GM06990 (cell line): ENCODE measurements at places on chromosomes 12 and 14.
A peak's percentile ranks its signal among the peaks of the same experiment; 100 is the strongest.

- no peak for DNase-seq
Observed at GRCh38 chr14:90535556-90536090, 138.8 kb downstream of the CALM1 start.

GRCh38 chr14:74983343-74983742, 19.4 kb upstream of the EIF2B2 start:
- no peak for DNase-seq

GRCh38 chr12:109523504-109523903, 46.1 kb downstream of the UBE3B start:
- DNase-seq, result no peak

DNA sequence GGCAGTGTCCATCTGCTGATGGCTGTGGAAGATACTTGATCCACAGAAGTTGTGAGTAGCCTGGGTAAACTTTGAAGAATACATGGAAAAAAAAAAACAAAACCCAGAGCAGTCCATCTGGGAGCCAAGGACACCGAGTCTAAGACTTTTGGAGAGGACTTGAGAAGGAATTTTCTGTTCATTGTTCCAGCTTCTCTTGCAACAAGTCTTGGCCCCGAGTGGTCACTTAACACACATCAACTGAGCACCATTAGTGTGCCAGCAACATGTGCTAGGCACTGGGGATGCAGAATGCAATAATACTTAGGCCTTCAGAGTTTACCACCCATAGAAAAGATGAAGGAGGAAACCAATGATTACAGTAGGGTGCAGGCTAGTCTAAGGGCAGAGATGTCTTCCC, 266.7 kb downstream of the EMP1 start:
- DNase-seq, result no peak

DNA sequence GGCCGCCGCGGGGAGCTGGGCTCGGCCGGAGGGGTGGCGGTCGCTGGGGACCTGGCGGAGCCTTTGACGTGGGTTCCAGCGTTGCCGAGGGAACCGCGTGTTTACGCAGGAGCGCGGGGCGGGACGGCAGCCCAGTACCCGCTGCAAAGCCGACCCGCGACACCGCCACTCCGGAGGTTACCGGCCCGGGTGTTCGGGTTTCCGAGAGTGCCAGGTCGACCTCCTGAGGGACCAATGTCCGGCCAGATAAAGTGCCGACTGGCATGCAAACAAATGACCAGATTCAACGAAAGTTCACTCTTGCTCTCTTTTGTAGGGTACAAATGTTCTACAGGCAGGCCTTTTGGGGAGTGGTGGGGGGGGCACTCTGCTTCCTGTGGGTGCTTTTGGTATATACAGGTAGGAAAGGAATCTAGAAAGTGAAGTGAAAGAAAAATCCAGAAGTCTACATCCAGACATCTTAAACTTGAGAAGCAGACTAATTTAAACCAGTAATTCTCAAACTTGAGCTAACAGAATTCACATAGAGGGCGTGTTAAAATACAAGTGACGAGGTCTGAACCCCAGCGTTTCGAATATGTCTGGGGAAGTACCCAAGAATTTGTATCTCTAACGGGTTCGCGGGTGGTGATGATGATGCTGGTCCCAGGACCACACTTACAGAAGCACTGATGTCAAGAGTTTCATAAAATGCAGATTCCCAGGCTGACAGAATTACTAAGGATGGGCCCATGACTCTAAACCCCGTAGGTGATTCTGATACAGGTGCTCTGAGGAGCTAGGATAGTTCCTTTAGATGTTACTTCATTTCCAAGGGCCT, at the start of gene GPR135:
GPR135 (minus strand) TSS at position 65 of the 820 bp plus-strand sequence. CDS start 154 bp downstream, outside the sequence.
- DNase-seq, result peak; percentile 42

GRCh38 chr12:118472940-118473339, 96.6 kb downstream of the SUDS3 start:
- DNase-seq, result no peak

GRCh38 chr14:105859717-105860614, 333.6 kb downstream of the TMEM121 start:
- no peak for DNase-seq

GRCh38 chr12:29229158-29229505, 80.1 kb downstream of the FAR2 start:
- no peak for DNase-seq

DNA sequence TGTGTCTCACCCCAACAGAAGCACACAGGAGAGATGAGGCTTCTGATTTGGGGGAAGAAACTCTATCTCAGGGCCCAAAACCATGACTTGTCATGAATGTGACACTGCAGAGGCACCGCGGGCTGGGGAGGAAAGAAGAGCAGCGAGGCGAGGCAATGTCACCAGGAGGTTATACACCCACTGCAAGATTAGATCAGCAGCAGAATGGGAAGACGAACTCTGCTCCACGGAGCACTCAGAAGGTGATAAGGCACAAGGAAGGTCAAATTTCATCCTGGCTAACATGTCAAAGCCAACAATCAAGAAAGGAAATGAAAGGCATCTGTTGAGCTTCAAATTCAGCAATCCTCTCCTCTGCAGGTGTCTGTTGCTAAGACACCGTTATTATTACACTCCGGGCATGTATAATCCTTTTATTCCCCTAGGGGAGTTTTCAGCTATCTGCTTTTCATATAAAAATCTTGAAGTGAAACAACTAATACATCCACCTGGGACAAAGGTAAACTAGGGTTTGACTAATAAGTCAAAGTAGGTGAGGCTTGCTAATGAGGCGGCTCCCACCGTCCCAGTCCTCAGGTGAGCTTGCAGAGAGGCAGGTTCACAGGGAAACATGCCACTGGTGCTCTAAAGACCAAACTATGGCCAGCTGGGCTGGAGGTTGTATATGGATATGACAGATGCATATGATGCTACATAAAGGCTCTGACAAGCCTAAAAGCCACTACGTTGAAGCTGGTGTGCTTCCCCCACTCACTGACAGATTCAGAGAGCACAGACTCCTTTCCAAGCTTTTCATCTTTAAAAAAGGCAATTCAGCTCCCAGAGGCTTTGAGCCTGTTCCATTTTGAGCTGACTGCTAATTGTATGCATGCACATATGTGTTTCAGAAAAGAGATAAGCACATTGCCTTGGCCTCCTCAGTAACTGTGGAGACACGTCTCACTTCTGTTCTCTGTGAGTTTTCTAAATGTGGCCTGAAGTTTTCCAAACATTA, 221.2 kb downstream of the NELL2 start:
- DNase-seq, result no peak

GRCh38 chr12:130919086-130919485, 34.6 kb upstream of the ADGRD1 start:
- no peak for DNase-seq

DNA sequence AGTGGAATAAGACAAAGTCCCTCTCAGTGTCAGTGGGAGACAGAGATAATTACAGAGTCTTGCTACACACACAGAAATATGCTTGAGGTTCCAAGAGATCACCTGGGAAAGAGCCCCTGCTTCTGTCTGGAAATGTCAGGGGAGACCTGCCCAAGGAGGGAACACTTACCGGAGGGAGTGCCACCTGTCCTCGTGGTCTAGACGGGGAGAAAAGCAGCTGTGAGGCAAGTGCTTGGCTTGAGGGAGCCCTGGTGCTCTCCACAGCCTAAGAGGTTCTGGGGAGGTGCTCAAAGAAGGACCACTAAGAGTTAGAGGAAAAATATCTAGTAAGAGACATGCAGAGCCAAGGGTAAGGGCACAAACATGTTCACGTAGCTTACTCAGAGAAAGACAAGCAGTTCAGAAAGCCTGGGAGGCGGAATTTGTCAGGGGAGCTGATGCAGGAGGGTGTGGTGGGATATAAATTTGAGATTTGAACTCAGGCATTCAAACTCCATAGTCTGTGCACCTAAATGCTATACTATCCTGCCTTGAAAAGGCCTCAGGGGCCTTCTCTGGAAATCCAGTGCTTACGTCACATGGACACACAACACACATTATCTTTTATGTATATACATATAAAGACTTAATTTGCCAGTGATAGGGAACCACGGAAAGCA, 38.2 kb upstream of the GNPNAT1 start:
- no peak for DNase-seq

DNA sequence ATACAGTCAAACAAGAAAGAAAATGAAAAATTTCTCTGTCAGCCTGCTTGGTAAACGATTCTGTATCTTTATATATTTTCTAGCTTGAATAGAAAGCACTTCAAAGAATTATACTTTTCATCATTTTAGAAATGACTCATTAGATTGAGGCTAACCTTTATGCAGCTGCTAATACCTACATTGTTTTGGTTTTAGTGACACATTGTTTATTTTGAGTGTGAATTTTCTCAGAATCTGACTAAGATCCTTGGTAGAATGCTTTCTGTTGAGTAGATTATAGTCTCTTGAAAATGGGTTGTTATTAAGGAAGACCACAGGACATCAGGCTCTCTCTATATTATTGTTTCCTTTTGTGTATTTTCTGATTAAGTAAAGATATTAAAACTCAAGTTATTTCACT, at the start of gene PMCH:
PMCH (minus strand) TSS at position 45 of the 400 bp plus-strand sequence. CDS start 63 bp downstream, outside the sequence.
- peak; percentile 14 for DNase-seq

DNA sequence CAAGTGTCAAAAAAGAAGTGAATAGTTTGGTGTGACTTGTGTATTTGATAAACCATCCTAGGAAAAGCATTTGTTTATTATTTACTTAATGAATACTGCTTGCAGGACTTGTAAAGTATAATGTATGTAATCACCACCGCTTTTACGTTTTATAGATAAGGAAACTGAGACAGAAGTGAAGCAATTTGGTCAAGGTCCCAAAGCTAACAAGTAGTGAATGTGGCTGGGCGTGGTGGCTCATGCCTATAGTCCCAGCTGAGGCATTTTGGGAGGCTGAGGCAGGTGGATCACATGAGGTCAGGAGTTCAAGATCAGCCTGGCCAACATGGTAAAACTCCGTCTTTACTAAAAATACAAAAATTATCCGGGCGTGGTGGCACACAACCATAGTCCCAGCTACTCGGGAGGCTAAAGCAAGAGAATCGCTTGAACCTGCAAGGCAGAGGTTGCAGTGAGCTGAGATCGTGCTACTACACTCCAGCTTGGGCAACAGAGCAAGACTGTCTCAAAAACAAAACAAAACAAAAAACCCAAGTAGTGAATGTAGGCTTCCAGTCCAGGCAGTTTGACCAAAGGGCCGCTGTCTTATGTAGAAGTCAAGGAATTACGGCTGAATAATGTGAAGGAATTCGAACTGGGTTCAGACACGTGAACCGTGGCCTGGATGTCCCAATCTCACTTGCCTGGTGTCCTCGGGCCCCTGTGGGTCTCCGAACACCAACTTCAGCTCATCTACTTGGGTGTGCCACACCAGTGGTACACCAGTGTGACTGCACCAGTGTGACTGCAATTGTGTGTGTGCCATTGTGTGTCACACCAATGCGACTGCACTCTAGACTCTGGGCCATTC, 88.3 kb upstream of the MED13L start:
- DNase-seq, result no peak

- no peak for DNase-seq
Observed at GRCh38 chr12:102503056-102503681, 22.8 kb upstream of the IGF1 start.

- DNase-seq, result no peak
Observed at GRCh38 chr14:75456997-75457335, 29.1 kb downstream of the JDP2 start.

DNA sequence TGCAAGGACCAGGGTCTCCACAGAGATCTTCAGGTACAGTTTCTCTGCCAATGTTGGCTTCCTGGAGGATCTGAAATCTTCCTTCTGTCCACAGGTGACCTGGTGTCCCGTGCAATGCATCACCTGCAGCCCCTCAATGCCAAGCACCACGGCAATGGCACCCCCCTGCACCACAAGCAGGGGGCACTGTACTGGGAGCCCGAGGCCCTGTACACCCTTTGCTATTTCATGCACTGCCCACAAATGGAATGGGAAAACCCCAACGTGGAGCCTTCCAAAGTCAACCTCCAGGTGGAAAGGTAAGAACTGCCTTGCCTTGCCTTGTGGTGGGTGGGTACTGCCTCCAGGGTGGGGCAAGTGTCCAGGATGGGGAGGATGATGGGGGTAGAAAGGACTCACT, 141.8 kb upstream of the PWP1 start:
- no peak for DNase-seq

GRCh38 chr12:32558903-32559302, 120.2 kb upstream of the DNM1L start:
- peak; percentile 51 for DNase-seq

- no peak for DNase-seq
Observed at GRCh38 chr12:77189901-77190416, 124.6 kb upstream of the E2F7 start.

GRCh38 chr12:132558861-132559623, 51.3 kb downstream of the LRCOL1 start:
- DNase-seq, result peak; percentile 34

DNA sequence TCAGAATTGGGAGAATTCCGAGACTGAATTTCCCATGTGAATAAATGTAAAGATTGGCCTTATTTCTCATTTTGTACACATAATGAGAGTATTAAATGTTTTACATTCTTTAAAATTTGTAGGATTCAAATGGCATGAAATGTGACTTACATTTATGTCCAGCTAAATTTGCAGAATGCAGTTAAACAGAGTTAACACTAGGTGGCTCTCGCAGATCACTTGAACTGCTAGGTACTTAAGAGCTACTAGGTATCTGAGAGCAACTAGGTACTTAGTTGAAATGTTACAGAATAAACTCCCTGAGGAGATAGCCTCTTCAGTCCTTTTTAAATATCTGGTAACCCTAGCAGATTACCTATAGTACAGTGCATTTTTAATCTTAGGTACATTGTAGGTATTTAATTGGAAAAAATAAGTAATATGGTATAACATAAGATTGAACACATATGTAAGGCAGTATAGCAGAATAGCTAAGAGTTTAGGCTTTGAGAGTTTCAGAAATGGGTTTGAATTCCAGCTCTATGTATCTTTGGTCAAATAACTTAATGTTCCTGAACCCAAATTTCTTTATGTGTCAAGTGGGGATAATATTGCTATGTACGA, 73.8 kb downstream of the KIAA0586 start:
- peak; percentile 11 for DNase-seq

- no peak for DNase-seq
Observed at GRCh38 chr12:124621296-124621660, 53.9 kb upstream of the NCOR2 start.
